ENCODE measurements at places on chromosomes 3 and 15.
A peak's percentile ranks its signal among the peaks of the same experiment; 100 is the strongest.

GRCh38 chr15:66723826-66724731 lies 22.0 kb downstream of the SMAD6 start:
- DNase-seq: no peak

DNA sequence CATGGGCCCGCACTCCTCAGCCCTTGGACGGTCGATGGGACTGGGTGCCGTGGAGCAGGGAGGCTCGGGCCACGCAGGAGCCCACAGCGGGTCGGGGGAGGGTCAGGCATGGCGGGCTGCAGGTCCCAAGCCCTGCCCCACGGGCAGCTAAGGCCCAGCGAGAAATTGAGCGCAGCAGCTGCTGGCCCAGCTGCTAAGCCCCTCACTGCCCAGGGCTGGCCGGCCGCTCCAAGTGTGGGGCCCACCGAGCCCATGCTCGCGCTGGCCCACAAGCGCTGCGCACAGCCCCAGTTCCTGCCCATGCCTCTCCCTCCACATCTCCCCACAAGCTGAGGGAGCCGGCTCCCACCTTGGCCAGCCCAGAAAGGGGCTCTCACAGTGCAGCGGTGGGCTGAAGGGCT lies 259.4 kb downstream of the VGLL3 start:
- DNase-seq: no peak

GRCh38 chr3:108089579-108089978 lies 1.3 kb downstream of the CD47 start:
- no peak for DNase-seq

GRCh38 chr3:76024640-76025039 lies 239.3 kb upstream of the ZNF717 start:
- no peak for DNase-seq

DNA sequence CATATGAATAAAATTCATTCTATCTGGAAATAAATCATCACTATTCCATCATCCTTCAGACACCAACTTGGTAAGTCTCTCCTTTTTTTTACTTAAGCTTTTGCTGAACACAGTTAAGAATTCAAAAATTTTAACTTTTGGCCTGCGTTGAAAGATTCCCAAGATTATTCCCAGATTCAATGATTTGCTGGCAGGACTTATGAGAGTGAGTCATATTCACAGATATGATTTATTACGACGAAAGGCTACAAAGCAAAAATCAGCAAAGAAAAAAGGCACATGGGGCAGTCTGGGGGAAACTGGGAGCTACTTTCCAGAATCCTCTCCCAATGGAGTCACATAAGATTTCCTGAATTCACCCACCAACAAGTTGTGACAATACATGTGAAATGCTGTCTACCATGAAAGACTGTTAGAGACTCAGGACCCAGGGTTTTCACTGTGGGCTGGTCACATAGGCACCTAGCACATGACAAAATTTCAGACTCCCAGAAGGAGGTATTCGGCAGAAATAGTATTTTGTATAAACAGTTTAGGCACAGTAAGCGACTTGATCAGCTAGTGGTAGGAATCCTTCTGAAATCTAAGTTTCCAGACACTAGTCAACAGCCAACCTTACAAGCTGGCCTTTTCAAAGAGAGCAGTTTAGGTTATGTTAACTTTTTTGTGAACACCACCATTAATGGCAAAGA lies 82.1 kb downstream of the DLG1 start:
- no peak for DNase-seq

- no peak for DNase-seq
Measured at GRCh38 chr3:38650248-38650951, 913 bp upstream of the SCN5A start.

DNA sequence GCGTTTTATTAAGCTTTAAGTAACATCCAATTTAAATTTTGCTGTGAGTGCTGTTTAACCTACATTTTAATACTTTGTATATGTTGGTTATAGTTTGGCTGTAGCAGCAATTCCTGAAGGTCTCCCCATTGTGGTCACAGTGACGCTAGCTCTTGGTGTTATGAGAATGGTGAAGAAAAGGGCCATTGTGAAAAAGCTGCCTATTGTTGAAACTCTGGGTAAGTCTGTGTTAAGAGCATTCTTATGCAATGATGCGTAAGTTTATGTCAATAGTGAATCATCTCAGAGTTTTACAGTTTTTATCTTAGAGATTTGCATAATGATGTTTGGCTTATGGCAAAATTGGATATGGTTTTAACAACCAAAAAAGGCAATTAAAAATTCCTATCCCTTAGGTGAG lies 62.7 kb downstream of the ASTE1 start:
- DNase-seq: peak; percentile 90

DNA sequence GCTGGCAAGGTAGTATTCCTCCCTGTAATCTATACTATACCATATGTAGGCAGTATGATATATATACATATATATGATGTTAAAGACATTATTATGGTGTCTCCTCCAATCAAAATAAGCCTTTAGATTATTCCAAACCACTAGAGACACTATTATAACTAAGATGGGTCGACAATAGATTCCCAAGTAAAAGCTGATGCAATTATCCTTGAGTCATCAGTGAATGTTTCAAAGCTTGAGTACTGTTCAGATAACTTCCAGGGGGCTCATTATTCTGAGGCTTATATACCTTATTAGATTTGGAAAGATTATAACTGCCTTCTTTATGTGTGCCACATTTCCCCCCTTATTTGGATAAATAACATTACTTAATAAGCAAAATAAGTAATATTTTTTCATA lies 11.9 kb upstream of the C3orf38 start:
- DNase-seq: no peak
